ENCODE measurements at places on chromosomes 4 and X.

- no peak for DNase-seq
These were observed 171.6 kb downstream of the NR3C2 start for GRCh38 chr4:148270630-148271029.

DNA sequence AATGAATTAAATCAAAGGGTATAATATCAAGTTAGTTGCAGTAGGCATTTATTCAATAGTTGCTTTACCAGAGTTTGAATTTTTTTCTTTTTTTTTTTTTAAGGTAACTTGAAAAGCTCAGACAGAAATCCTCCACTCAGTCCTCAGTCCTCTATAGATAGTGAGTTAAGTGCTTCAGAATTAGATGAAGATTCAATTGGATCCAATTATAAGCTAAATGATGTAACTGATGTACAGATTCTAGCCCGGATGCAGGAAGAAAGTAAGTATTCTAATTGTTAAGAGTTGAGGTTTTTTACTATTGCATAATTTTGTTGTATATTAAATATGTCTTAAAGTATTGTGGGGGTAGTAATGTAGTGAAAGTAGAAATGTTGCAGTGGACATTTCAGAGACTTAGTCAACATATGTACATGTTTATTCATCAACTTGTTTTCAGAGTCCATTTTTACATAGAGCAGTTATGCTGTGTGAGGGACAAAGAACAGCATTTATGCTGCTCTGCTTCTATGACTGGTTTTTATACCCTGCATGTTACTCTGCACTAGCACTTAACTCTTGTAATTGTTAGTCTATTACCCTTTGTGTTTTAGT is 38.4 kb downstream of the SLAIN2 start:
- DNase-seq: no peak

DNA sequence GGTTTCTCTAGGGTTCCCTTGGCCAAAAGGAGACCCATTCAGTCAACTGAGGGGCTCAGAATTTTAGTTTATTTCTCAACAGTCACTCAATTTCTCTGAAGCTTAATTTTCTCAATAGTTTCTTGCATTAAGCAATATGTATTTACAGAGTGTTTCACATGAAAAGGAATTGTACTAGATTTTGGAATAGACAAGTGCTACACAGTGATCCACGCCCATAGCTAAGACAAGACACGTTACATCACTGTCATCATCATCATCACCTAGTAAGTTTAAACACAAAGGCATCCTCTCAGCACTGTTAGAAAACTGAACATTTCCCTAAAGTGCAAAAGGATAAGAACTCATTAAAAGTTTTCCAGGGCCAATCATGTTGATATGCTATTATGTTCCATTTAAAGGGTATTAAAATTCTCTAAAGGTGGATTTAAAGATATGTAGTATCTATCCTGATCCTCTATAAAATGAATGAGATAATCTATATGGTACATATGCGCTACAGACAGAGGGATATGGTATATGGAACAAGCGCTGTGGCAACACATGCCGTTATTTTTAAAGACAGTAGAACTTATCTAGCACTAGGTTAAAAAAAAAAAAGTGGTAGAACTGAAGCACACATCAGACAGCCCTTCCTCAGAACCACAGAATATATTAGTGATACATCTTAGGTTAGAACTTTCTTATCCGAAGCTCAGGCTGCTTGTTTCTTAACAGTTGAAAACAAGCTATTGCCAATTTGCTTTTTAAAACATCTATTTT is 12.1 kb downstream of the PPA2 start:
- no peak for DNase-seq

GRCh38 chr4:6732441-6733357 is 16.7 kb downstream of the BLOC1S4 start:
- DNase-seq: no peak

GRCh38 chr4:87941537-87942392 is 33.7 kb upstream of the SPP1 start:
- DNase-seq: no peak

DNA sequence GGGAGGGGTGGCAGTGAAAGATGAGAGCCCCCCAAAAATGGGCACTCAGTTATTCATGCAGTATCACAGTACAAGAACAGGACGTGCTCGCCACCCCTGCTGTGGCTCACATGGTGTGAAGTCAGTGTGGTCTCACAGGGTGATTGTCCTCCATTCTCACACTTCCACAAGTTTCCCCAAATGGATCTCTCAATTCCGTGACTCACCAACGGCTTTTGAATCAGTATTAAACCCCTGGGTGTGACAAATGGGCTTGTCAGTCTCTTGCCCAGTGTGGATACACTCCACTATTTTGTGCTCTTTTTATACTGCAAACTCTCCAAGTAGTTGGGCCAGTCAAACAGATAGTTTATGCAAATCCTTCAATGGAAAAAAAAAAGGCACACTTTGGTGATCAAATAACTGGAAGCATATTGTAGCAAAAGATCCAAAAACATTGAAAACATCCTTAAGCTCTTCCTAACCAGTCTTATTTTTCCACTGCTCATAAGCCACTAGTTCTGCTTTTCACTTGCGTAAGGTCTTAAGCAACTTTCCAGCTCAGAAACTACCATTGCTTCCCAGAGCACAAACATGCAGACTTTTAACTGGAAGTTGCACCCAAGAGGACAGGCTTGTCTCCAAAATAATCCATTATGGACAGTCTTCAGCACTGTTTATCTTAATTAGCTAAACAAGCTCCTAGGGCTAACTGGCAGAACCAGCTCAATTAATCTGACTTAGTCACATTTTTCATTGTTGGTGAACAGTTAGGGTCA is 365.7 kb downstream of the PPP3CA start:
- no peak for DNase-seq

GRCh38 chr4:13313856-13314255 is 170.3 kb downstream of the RAB28 start:
- DNase-seq: no peak

GRCh38 chr4:143357161-143357845 is 20.6 kb downstream of the GAB1 start:
- no peak for DNase-seq

- DNase-seq: no peak
These were observed 137.6 kb downstream of the NPNT start for GRCh38 chr4:106032851-106033286.

GRCh38 chr4:108840426-108840975 is 77.6 kb upstream of the ETNPPL start:
- no peak for DNase-seq

DNA sequence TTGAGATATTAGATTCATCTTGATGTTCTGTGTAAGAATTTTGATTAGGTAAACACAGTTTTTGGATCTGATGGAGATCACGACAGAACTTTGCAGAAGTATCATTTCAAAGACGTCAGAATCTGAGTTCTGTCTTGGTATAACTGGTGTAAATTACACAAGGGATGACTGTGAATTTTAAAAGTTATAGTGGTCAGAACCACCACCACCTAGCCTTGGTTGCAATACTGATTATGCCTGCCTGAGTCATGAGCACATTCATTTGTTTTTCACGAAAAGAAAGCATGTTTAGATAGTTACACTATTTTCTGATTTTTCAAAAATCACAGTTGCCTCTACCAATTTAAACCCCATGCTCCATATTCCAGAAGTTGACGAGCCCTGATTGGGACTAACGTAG is 54.8 kb downstream of the ZFX start:
- DNase-seq: no peak

- DNase-seq: no peak
These were observed 7.0 kb downstream of the NAT8L start for GRCh38 chr4:2066011-2066551.

GRCh38 chrX:28205905-28206304 is 224.7 kb upstream of the DCAF8L1 start:
- DNase-seq: no peak

- DNase-seq: no peak
These were observed at the start of gene TBL1X for GRCh38 chrX:9464435-9465371. Gene TBL1X (plus strand): TSS chrX:9465058. CDS start chrX:9653587, 188,529 bp downstream.

DNA sequence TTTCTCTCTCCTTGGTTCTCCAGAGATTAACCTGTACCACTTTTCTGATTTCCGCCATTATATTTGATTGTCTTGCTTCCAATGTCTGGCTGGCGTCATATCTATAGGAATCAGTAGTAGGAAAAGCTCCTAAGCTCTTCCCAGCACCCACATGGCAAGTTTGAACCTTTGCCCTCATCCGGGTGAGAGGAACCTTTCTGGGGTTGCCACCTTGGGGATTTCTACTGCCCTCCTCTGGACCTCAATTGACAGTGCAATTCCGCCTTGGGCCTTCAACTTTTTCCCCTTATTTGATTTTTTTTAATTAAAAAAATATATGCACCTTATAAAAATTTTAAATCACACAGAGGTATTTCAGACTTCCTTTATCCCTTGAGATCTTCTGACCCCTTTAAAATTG is 2.0 kb upstream of the CXorf66 start:
- DNase-seq: no peak

GRCh38 chrX:110310896-110311295 is 7.0 kb downstream of the AMMECR1 start:
- peak; percentile 19 for DNase-seq

- no peak for DNase-seq
These were observed 29.2 kb upstream of the LARP1B start for GRCh38 chr4:128031756-128032384.

DNA sequence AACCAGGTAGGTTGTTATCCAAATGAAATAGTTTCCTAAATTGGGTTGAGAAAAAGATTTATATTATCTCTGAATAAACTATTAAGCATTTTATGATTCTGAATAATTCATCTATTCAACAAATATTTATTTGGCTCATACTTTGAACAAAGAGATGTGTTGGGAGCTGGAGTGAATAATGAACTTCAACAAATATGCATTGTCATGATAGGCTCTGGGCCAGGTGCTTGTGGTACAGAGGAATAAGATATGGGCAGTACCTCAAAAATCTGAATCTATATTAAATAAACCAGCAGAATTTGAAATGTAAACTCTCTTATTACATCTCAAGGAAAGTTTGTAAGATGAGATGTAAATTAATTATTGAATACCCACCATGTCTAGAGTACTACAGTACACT is 75.7 kb upstream of the DCLK2 start:
- DNase-seq: no peak

GRCh38 chr4:97370568-97370967 is 772.7 kb downstream of the STPG2 start:
- no peak for DNase-seq

DNA sequence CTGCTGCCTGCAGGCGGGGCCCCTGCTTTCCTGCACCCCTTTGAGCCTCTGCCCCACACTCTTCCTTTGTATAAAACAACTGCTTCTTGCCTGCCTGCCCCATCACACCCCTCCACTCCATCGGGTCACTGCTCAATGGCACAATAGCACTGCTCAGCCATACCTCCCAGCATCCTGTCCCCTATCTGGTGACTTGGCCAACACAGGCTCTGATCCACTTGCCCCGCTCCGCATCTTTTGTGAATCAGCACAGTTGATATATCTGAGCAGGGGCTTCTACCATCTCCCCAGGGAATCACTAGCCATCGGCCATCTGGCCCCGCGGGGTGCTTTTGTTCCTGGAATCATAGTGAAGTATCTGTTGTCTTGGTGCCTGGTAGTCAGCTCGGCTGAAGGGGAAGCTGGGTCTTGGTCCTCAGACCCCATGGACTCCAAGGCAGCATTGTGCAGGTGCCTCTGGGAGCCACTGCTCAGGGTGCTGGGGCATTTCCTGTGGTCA is 45.3 kb downstream of the MAP7D3 start:
- no peak for DNase-seq

DNA sequence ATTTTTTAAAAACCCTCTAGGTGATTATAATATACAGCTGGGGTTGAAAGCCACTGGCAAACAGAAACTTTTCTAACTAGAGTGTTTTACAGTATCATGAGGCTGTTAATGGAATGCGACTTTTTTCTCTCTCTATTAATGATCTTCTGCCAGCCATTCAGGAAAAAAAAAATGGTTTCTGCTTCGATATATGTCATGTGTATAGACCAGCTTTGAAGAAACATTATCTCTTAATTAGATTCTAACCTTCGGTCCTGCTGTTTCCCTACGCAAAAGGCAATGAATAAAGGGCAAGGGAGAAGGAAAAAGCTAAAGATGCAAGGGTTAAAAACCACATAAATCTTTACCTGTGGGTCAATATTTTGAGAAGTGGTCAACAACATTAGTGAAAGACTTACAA is 1662.1 kb upstream of the TENM3 start:
- no peak for DNase-seq

DNA sequence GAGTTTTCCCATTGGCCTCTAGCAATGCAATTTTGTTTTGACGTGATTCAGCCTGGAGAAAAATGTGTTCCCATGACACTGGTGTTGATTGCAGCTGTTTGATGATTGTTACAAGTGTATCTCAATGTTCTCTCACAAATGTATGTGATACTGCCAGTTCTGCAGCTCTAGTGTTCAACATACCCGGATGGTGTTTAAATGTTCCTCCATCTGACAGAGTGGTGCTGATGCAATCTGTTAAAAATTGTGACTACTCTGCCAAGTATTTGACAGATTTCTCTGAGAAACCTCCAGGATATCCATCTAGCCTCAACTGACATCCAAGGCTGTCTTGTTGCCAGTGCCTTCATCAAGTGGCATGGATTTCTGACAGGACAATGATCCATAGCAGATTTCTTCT is 657.2 kb upstream of the DIAPH2 start:
- no peak for DNase-seq

- DNase-seq: peak; percentile 24
These were observed 141.4 kb downstream of the PPP3CA start for GRCh38 chr4:101205916-101206315.

DNA sequence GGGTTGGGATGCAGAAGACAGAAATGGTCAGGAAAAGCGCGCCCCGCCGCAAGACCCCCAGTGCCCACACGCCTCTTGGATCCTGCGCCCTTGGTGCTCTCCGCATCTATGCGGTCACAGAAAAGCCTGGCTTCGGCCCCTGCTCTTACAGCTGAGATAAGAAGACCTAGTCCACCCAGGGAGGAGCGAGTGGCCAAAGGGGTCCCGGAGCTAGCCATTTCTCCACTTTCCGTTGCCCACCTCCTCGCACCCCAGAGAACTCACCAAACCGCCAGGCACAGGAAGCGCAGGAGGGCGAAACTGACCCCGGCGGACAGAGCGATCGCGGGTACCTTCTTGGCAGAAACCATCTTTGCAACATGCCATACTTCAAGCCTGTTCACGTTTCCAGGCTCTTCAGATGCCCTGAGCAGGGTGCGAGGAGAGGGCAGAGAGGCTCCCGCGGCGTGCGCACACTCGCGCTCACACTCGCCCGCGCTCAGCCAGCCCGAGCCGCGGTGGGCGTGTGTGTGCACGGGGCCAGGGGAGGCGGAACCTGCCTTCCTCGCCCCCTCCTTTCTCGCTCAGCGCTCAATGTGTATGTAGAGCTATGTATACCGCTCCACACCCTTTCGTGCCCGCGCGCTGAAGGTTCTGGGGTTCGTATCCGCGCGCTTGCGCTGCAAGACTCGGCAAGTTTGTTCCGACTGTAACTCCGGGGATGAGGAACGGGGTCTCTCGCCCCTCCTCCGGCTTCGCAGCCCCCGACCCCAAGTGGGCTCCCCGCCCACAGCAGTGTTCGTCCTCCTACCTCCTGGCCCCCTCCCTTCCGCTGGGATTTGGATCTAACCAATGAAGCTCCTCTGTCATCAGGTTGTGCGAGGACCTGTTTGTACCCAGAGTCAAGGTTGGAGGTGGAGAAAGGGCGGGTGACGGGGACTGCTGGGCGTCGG is at the start of gene GABRA4:
TSS of gene GABRA4 (minus strand) at position 507 of the 932 bp plus-strand sequence. CDS start at position 350, 157 bp downstream.
- DNase-seq: no peak

GRCh38 chr4:1027915-1028238 is 16.5 kb downstream of the FGFRL1 start:
- no peak for DNase-seq

- no peak for DNase-seq
These were observed 20.5 kb downstream of the AKAP4 start for GRCh38 chrX:50180073-50180940.

Data from activated T-cell treated with anti-CD3 and anti-CD28 coated beads for 24 hours (primary cell).